ENCODE measurements at places on chromosomes 4 and X.

DNA sequence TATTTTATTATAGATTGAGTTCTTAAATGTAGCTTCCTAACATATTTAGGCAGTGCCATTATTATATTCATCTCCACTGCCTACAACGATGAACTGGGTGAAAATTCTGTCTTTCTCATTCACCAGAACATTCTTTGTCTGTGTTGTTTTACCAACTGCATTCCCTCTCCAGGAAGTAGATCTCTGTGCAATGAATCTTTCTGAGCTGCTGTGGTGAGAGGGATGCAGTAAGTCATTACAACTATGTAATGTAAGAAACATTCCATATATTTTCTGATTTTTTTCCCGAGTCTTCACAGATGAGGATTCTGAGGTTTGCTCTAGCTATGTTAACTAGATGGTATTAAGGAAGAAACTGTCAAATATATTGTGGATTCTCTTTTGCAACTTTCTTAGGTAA is 811.9 kb upstream of the PCDH7 start:
- DNase-seq, result no peak

- DNase-seq, result no peak
Measured at GRCh38 chr4:155950461-155950860, 3.2 kb downstream of the CTSO start.

DNA sequence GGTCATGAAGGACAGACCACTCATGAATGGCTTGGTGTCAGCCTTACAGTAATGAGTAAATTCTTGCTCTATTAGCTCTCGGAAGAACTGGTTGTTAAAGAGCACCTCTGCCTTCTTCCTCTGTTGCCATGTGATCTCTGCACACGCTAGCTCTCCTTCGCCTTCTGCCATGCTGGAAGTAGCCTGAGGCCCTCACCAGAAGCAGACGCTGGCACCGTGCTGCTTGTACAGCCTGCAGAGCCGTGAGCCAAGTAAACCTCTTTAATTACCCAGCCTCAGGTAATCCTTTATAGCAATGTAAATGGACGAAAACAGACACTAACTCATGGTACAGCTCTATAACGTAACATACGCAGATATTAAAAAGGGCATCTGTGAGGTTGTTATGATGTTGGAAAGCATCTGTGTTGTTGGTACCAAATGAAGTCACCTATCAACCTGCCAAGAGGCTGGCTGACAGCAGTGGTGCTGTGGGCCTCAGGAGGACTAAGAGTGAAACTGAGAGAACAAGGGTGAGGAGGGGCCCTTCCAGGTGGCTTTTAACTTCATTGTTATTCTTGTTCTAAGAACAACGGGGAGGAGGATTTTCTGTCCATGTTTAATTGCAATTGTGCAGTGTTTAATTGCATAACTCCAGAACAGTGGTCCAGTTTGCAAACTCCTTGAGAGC is 69.2 kb downstream of the CRMP1 start:
- no peak for DNase-seq

GRCh38 chrX:137195991-137196390 is 162.2 kb upstream of the GPR101 start:
- DNase-seq, result no peak

All from NCI-H1436 treated with DMSO at 0.1 percent for 48 hours (cell line).